ENCODE measurements at places on chromosomes 6 and 20. TPM values are rescaled to one million over a fixed set of nuclear protein-coding genes. Genes with fewer than 3 reads are reported as not detected.

DNA sequence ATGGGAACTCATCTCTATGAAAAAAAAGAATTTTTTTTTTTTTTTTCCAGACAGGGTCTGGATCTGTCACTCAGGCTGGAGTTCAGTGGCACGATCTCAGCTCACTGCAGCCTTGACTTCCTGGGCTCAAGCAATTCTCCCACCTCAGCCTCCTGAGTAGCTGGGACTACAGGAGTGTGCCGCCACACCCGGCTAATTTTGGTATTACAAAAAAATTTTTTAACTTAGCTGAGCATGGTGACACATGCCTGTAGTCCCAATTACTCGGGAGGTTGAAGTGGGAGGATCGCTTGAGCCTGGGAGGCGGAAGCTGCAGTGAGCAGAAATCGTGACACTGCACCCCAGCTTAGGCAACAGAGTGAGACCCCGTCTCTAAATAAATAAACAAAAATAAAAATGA lies 7.5 kb downstream of the DEF6 start:
- H3K4me1 ChIP-seq: no peaks in the 10 kb centered on the region
- no peaks in the 10 kb centered on the region for H3K36me3 ChIP-seq
- no peaks in the 10 kb centered on the region for H3K27me3 ChIP-seq
- H3K27ac ChIP-seq: no peak overlapping the region
- no peak for DNase-seq

DNA sequence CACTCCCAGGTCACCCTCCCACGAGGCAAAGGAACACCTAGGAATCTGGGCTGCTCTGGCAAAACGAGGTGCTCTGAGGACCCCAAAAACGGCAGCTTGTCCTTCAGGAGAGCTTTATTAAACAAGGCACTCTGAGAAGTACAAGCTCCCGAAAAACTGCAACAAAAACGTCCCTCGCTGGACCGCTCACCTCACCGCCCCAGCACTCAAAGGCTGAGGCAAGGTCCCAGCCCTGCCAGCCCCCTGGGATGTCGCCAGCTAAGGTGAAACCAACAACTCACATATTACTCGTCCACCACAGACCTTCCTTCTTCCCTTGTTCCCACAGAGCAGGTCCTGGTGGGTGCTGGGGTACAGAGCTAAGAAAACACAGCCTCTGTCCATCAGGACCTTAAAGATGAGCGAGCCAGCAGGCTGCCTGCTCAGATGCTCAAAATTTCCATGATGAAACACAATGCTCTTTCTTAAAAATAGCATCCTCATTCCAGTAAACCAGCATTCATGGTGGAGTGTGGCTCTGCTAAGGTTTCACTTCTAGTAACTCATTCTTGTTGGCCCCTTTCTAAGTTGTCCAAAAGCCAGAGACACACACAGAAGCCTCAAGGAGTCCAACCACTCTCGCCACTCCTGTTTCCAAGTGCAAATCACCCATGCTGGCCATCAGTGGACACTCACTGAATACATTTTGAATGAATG lies 35.9 kb downstream of the ATP9A start:
- peaks cover 12% of the 10 kb centered on the region for H3K4me1 ChIP-seq
- no peaks in the 10 kb centered on the region for H3K27me3 ChIP-seq
- no peak overlapping the region for H3K4me3 ChIP-seq
- peak overlapping the region; percentile 49 for H3K27ac ChIP-seq

- H3K27me3 ChIP-seq: no peaks in the 10 kb centered on the region
- peak within 1 kb of the TSS; percentile 100 for H3K27ac ChIP-seq
- H3K36me3 ChIP-seq: peaks cover 8% of the 10 kb centered on the region
- DNase-seq: peak; percentile 26
- peak within 1 kb of the TSS; percentile 98 for H3K4me3 ChIP-seq
Measured at GRCh38 chr6:24719125-24719971, at the start of gene C6orf62. C6orf62 (minus strand) TSS chr6:24719154; CDS start chr6:24718668, 486 bp downstream.

DNA sequence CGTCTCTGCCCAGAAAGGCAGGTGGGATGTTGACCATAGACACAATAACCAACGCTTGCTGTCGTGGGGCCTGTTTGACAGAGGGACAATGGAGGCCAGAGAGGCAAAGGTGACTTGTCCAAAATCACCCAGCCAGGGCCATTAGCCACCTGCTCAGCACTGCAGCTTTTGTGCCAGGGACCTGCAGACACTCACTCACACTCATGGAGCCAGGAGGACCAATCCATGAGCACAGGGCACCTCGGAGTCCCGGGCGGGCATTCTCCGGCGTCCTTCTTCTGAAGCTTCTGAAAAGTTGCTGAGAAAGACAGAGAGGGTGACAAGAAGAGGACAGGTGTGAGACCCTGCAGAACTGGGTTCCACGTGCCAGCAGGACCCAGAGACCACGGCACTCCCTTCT lies 45.4 kb upstream of the SLCO4A1 start:
- no peak overlapping the region for H3K4me3 ChIP-seq
- no peaks in the 10 kb centered on the region for H3K36me3 ChIP-seq
- DNase-seq: no peak
- H3K27ac ChIP-seq: no peak overlapping the region
- H3K27me3 ChIP-seq: peaks cover 38% of the 10 kb centered on the region
- no peaks in the 10 kb centered on the region for H3K4me1 ChIP-seq

DNA sequence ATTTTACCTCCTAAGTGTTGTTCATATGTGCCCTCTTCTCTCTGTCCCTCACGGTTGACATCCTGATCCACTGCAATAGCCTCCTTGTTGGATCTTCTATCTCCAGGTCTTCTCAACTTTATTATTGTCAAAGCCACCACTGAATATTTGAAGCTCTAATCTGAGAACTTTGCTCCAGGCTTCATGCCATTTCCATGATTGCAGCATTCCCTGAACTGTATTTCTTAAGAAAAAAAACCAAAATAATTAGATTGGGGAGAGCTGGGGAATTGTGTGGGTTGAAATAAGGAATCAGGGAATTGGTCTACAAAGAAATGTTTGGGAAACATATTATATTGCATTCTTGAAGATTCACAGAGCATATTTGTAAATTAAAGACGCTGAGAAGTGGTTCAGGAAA lies 2.5 kb upstream of the STX7 start:
- DNase-seq: no peak
- H3K27me3 ChIP-seq: no peaks in the 10 kb centered on the region

DNA sequence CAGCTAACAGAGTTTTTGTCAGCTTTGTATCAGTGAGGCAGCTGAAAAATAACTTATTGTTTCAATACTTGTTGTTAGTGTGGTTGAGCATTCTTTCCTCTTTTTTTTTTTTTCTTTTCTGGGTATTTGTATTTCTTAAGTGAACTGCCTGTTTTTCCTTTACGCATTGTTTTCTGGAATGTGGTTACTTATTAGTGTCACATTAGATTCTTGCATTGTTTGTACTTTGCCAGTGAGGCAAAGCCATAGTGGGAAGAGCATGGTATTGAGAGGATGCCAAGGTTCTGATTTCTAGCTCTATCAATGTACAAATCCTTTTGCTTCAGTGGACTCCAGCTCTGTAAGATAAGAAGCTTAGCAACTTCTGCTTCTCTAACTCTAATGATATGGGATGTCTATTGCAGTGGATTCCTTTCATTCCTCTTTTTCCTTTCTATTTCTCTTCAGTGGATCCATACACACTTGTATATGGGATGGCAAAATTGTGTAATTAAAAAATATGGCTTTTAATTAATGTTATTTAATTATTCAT lies 3.9 kb downstream of the CDKAL1 start:
- H3K36me3 ChIP-seq: peaks cover 11% of the 10 kb centered on the region
- H3K27me3 ChIP-seq: no peaks in the 10 kb centered on the region
- H3K4me3 ChIP-seq: no peak overlapping the region

SCAF8 gene
- total RNA-seq: 34.5 TPM

IL20RA gene
- total RNA-seq: 16.2 TPM

GRM1 gene
- 0.09 TPM for total RNA-seq

HLA-DRB1 gene
- 471 TPM for total RNA-seq
